MM.1S (cell line): ENCODE measurements at places on chromosomes 12 and 14.

DNA sequence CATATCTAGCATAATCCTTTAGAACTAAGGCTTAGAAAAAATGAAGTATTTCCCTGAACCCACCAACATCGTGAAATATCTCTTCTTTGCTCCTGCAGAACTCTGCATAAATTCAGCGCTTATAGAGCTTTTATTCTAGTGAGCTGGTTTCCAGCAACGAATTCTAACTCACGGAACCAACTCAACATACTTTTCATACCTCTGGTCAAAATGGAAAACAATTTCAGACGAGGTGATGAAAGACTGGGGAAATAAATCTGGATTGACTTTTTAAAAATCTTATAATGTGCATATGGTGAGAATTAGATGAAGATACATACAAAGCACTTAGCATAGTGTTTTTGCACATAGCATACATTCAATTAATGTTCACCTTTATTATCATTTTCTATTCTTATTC lies 62.6 kb upstream of the BBS10 start:
- no peak for DNase-seq

GRCh38 chr12:93762059-93762719 lies 85.0 kb downstream of the CRADD start:
- DNase-seq: no peak

DNA sequence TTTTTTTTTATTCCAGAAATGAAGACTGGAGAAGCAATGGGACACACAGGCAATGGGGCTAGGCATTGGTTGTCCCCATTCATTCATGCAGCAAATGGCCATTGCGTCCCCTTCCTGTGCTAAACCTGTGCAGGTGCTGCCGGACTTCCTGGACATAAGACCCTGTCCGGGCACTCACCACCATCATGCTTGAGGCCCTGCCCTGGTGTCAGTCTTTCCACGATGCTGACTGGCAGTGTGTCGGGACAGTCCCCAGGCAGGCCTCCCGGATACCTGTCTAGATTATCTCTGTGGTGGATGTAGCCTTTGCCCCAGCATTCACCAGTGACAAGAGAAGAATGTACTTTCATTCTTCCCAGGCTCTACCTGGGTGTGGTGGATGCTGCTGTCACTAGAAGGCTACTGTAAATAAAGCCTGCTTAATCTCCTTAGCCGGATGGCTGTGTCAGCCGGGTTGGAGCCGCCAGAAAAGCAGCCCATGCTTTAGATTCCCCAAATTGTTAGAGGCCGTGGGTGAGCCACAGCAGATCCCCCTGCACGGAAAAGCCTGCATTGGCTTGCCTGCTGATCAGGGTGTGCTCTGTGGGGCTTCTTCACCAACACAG lies 94.5 kb upstream of the PARP11 start:
- DNase-seq: no peak

DNA sequence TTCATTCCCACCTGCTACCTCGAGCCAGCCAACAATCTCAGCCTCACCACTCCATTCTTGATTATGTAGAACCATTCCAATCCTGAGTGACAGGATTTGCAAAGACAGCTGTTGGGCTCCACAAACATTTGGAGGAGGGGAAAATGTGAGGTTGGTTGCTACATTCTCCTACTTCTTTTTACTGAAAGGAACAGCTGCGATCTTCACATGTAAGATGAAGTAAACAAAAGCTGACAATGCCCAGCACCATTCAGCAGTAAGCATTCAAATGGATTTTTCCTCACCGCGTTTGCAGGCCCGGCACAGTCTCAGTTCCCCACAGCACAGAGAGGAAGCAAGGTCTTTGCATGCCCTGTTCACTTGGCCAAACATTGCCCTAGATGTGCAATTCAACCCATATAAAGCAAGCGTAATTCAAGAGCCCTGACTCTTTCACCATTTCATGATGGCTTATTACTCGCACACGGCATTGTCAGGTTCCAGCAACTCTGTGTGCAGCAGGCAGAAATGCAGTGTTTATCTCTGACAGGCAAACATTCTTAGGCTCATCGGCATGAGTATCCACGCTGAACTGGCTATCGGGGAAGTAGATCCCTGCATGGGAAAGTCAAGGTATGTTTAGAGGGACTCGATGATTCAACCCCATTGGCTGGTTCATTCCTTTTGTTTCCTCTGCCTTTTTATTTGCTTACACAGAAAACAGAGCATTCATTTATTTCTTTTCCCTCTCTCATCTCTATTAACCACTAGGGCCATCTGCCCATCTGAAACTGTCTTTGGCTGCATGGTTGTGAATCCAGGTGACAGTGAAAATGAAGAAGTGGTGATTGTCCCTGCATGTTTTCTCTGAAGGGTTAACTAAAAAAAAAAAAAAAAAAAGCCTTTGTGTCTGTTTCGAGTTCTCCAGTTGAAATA lies 236.1 kb upstream of the PLEKHG7 start:
- DNase-seq: peak; percentile 79

- DNase-seq: no peak
These were observed 43.7 kb upstream of the TMED10 start for GRCh38 chr14:75220156-75220555.

DNA sequence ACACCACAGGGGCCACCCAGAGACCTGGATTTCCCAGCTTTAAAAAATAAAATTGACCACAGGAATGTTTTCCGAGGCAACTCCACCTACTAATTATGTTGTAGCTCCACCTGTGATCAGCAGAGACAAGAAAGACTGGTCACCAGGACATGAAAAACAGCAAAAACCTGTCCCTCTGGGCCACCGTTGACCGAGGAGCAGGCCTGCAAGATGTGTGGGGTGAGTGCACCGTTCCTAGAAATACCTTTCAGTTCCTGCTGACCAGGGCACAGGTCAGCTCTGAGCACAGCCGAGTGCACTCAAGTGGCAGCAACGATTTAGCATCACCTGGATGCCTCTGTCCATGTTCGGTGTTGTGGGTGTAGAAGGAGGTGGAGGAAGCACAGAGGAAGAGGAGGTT lies 16.9 kb downstream of the FZD10 start:
- DNase-seq: no peak

DNA sequence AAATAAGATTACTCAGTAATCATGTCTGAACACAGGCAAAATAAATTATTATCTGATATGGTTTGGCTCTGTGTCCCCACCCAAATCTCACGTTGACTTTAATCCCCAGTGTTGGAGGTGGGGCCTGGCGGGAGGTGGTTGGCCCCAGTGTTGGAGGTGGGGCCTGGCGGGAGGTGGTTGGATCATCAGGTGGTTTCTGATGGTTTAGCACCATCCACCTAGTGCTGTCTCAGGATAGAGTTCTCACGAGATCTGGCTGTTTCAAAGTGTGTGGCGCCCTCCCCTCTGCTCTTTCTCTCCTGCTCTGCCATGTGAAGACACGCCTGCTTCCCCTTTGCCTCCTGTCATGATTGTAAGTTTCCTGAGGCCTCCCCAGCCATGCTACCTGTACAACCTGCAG lies 18.1 kb downstream of the DHRS2 start:
- no peak for DNase-seq

DNA sequence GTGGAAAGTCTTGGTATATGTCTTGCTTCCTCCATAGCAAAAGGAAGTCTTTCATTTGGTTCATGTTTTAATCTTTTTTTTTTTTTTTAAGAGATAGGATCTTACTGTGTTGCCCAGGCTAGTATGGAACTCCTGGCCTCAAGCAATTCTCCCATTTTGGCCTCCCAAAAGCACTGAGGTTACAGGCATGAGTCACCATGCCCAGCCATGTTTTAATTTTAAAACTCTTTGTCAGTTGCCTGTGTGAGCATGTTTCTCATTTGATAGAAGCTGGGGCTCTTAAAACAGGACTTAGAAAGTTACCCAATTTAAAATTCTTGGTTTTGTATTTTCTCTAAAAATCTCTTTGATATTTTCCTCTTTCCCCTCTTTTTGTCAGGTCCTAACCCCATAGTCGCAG lies 45.0 kb upstream of the REP15 start:
- DNase-seq: no peak

DNA sequence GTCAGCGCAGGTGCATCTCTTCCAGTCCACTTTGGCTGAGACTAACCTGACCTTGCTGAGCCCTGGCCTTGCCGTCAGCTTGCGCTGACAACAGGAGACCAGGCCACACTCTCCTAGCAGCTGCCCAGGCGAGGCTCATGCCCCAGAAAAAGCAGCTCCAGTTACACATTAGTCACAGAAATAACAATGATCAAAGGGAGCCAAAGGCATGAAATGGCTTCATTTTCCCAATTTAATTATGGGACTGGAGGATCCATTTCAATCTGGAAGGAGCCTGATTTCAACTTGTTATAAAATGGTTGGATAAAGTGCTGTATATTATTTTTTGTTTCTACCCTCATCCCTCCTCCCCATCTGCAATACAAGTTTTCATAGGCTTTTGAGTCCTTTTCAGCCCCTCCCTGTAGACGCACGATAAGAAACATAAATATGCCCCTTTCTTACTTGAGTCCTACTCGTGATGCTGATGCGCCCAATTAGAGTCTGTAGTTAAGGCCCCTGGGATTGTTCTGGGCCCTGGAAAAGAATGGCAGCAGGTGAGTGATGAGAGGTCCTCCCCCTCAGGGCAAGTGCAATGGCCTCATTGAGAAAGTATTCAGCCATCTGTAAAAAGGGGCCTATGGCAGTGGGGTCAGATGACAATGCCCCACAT lies 376.0 kb downstream of the C12orf75 start:
- DNase-seq: no peak

DNA sequence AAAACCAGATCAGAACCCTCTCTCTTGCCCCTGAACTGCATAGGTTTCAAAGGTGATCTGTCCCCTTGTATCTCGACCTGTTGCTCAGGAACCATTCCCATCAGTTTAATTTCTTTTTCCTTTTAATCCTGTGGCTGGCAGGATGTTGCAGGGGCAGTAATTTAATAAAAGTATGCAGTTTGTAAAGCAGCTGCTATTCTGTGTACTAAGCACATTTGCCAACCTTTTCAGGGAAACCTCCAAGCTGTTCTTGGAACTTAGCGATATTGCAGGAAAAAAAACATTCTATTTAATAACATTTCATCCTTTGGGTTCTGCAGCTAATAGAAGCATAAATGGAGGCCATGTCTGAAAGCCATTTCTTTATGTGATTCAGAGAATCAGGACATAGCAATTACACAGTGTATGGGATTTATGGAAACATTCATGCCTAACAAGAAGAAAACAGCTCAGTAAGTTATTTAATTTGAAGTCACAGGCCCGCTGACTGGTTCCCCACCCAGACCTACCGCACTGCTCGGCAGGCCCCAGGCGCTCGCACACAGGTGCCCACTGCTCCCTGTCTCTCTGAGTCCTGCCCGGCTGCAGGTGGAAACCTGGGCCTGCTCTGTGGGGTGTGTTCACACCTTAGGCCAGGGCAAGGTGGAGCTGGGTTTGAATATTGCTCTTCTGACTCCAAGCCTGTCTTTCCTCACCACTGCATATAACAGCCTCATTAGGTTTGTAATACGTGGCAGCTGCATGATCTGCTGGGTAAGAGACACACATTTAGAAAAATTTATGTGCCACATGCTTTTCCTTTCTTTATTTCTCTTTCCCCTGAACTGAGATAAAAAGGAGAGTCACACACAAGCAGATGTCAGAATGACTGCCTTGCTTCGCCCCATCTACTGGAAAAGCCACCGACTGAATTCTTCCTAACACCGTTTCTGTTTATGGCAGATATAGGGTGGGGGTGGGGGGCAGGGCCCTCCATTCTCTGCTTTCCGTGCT lies 119.7 kb downstream of the SLC25A47 start:
- DNase-seq: no peak

DNA sequence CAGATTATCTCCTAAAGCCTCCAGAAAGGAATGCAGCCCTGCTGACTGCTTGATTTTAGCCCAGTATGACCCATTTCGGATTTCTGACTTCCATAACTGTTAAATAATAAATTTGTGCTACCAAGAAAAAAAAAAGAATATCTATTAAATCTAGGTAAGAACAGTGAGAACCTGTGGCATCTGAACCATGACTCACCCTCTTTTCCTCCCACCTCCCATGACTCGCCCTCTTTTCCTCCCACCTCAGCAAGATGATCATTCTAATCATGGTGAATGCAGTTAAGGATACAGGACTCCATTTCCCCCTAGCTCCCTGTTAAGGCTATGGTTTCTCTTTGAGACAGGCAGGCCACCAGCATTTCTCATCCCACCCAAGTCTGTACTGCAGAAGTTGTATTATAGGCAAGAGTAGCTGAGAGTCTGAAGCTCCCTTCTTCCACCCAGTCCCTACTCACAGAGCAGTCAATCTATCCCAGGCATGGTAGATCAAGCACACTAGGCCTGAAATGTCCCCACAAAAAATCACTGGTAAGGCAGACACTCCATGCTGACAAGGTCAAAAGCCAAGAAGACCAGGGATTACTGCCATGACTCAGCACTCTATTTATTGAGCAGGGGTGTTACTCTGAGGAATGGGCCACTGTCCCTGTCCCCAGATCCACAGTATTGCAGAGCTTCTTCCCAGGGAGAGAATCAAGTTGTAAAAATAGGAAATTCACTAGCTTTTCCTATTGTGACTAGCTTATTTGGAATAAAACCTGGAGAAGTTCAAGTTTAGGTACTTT lies 188.9 kb downstream of the ADAMTS20 start:
- no peak for DNase-seq

- no peak for DNase-seq
These were observed 31.5 kb upstream of the ACTN1 start for GRCh38 chr14:69010648-69011047.

DNA sequence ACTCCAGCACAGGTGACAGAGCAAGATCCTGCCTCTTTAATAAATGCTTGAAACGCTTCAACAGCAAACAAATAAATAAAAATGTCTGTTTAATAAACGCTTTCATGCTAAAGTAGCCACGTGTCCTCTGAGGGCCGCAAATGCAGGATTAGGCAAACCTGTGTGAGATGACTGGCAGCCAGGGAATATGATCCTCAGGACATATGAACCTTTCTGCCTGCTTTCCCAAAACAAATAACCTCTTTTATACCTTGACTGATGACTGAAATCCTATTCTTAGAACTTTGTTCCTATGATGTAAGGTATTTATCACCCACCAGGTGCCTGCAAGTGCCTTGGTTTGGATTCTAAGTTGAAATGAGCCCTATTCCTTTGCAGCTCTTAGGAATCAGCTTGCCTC lies 14.5 kb upstream of the FLVCR2 start:
- no peak for DNase-seq

DNA sequence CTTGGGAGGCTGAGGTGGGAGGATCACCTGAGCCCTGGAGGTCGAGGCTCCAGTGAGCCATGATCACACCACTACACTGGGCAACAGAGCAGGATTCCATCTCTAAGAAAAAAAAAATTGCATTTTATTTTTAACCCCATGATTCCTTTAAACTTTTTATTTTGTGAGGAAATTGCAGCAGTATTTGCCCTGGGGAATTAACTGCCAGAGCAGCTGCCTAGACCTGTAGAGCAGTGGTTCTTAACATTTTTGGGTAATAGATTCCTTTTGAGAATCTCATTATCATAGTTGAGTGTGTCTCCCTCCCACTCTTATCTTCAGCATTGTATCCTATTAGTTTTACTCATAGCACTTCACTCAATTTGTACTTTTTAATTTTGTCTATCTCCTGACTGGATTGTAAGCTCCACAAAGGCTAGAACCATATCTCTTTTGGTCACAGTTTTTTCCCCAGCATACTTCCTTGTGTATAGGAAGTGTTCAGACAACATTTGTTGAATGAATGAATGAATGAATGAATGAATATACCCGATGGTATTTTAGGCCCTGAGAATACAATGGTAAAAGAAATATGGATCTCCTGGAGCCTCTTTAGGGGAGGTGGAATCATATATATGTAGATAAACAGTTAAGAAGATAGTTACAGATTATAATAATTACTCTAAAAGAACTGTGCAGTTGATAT lies 40.6 kb downstream of the BRMS1L start:
- DNase-seq: no peak
